ENCODE measurements at places on chromosomes 5 and 9.

GRCh38 chr9:27053369-27054022 is 48.0 kb upstream of the LRRC19 start:
- DNase-seq, result no peak

DNA sequence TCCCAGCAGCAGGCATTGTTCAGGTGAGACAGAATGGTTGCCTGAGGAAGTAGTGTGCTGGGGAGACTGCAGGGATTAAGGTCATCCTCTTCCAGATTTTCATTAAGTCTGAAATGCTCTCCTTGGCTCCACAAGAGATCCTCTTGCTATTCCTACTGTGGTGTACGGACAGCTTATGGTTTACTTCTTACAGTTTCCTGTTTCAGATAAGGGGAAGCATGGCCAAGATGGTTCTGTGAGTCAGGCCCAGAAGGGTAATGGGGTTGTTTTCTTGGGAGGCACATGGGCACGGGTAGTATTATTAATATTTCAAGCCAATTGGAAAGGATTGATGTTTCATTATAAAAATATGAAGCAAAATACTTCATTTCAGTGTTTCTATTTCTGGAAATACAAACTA is 42.9 kb downstream of the GLRX start:
- DNase-seq, result no peak

DNA sequence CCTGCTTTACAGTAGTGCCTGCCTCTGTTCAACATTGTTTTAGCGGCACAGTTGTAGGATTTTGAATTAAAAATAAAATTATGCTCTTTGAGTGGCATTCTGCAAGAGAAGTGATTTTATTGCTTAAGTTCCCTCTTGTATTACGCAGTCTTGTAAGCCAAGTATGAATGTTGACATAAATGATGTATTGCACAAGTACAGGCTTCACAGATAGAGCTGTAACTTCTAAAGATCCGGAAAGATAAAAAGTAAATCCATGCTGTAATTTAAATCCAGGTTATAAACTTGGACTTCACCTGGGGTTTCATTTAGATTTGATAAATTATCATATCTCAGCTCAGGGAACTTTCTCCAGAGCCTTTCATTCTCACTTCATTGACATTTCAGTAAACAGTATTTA is 1114.7 kb downstream of the PTPRD start:
- DNase-seq, result no peak

DNA sequence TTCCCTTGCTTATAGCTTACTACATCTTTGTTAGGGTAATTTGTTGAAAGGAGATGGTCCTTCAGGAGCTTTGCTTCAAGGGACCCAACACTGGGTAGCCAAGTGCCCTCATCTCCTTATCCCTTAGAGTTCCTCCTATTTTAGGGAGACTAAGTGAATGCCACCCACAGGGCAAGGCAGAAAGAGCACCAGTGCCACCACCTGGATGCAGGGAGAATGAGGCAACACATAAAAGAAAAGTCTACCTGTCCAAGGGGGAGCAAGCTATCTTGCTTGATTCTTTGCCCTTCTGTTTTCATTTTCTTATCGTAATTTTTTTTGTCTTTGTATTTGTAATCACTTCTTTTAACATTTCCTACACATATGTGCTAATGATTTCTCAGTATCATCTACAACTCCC is 205.5 kb downstream of the NPR3 start:
- no peak for DNase-seq

- DNase-seq, result no peak
Observed at GRCh38 chr9:90057361-90057760, 452.5 kb downstream of the GADD45G start.

- DNase-seq, result no peak
Observed at GRCh38 chr5:171871711-171872110, 86.1 kb downstream of the SMIM23 start.

GRCh38 chr5:38835887-38836286 is 9.9 kb upstream of the OSMR start:
- DNase-seq, result no peak

Measured in stimulated activated CD4-positive, alpha-beta T cell treated with anti-CD3 and anti-CD28 coated beads, Interleukin-15, amount 100 ng/mL, for 1 hour (primary cell).